ENCODE measurements at places on chromosomes 1 and 21. TPM values are rescaled to one million over a fixed set of nuclear protein-coding genes. Genes with fewer than 3 reads are reported as not detected.

Gene GBP3
- total RNA-seq = 2.2 TPM

Gene LRRN2
- 16.9 TPM for total RNA-seq

Gene S100B
- not detected for total RNA-seq

Gene SMG5
- total RNA-seq = 48.5 TPM

Gene OR2T11
- total RNA-seq = not detected

Gene FAM229A
- total RNA-seq = 3.2 TPM

Gene OVAAL
- total RNA-seq = not detected

Gene SELL
- 0.24 TPM for total RNA-seq

Gene RAB13
- total RNA-seq = 136 TPM

Gene ERICH3
- total RNA-seq = not detected

Gene S100A16
- 478 TPM for total RNA-seq

Gene TMEM52
- total RNA-seq = 0.82 TPM

Gene TMPRSS3
- total RNA-seq = 0.21 TPM

Gene NKAIN1
- 1.3 TPM for total RNA-seq

Gene C1orf74
- total RNA-seq = 1.8 TPM

Gene ASPM
- total RNA-seq = 22.7 TPM

Gene JAM2
- total RNA-seq = not detected

Gene KANK4
- 0.52 TPM for total RNA-seq

Gene CHRM3
- not detected for total RNA-seq

Gene CCDC17
- 0.19 TPM for total RNA-seq

Gene C1orf141
- total RNA-seq = not detected

Gene EPHA10
- total RNA-seq = 0.87 TPM

Gene AGPAT3
- total RNA-seq = 18.0 TPM

Gene RNU1-4
- total RNA-seq = not detected

Gene ANKRD35
- not detected for total RNA-seq

Gene TNFRSF18
- 0.35 TPM for total RNA-seq

Gene IVL
- not detected for total RNA-seq

Gene FBLIM1
- total RNA-seq = 31.1 TPM

Gene NBPF6
- total RNA-seq = 0.26 TPM

Gene ADORA1
- total RNA-seq = 1.0 TPM

Gene ZSWIM5
- 0.53 TPM for total RNA-seq

Gene PTGFR
- not detected for total RNA-seq

Gene CADM3
- 0.09 TPM for total RNA-seq

Gene S100A1
- total RNA-seq = 0.96 TPM

Gene PTAFR
- 0.34 TPM for total RNA-seq

Gene CD1D
- not detected for total RNA-seq

Gene OPTC
- not detected for total RNA-seq

Gene ZMYND12
- total RNA-seq = 0.23 TPM

Gene BMP8B
- total RNA-seq = 5.2 TPM

Gene PLPPR5
- not detected for total RNA-seq

Gene CRNN
- total RNA-seq = not detected

Gene CELA3A
- not detected for total RNA-seq

Gene TSPEAR
- not detected for total RNA-seq

Gene KIF14
- total RNA-seq = 10.9 TPM

Gene MPL
- total RNA-seq = not detected

Gene C1orf53
- total RNA-seq = 6.6 TPM

Gene KCNE2
- total RNA-seq = not detected

Gene KRTAP26-1
- not detected for total RNA-seq

Gene RUNX3
- 5.7 TPM for total RNA-seq

Gene BGLAP
- total RNA-seq = not detected

Gene PIGR
- total RNA-seq = not detected

Gene AMY1A
- total RNA-seq = not detected

Gene RHEX
- not detected for total RNA-seq

Gene AGRN
- total RNA-seq = 124 TPM

Gene FAM151A
- total RNA-seq = 0.15 TPM

Gene ROR1
- total RNA-seq = 8.5 TPM

Measured in A549 treated with ZK216348 at 1 μM for 4 hours (cell line).